ENCODE measurements at places on chromosomes 2 and 18.

- DNase-seq, result no peak
These were observed 100.7 kb upstream of the MCFD2 start for GRCh38 chr2:47016172-47016913.

DNA sequence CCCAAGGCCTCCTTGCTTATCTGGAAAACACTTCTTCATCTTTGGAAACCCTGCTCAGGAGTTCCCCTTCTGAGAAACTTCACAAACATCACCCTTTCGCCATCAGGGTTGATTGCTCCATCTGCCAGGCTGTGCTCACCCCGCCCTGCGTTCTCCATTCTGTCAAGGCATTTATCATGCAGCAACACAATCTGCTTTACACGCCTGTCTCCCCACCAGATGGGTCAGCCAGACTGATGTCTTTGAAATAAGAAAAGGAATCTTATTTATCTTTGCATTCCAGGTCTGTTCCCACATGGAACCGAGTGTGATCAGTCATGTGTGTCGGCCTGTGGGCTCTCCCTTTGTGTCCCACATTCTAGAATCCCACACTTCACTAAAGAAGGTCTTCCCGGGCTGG, 110.0 kb upstream of the ARL4C start:
- no peak for DNase-seq

- DNase-seq, result no peak
These were observed 94.3 kb upstream of the KCTD1 start for GRCh38 chr18:26642440-26643348.

GRCh38 chr2:144459937-144460336, 60.0 kb downstream of the ZEB2 start:
- DNase-seq, result no peak

DNA sequence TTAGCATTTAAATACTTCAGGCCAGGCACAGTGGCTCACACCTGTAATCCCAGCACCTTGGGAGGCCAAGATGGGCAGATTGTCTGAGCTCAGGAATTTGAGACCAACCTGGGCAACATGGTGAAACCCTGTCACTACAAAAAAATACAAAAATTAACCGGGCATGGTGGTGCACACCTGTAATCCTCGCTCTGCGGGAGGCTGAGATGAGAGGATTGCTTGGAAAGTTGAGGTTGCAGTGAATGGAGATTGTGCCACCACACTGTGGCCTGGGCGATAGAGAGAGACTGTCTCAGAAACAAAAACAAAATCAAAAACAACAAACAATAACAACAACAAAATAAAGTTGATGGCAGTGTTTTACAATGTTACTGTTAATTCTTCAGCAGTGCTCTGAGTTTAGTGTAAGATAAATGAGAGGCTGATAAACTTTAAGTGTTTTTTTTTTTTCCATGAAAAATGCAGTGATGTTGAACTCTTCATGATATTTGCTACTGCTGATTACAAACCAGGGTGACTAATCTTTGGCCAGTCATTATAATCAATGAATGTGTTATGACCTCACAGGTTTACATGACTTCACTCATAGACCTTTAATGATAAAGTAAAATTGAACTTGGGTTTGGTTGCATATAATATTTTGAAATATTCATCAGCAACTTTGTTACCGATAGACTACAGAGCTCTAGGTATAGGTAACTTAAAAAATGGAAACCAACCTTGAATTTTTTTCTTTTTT, 2.5 kb downstream of the ITGAV start:
- no peak for DNase-seq

Measured in occipital lobe (tissue), 3 donors.